HFF-Myc (cell line): ENCODE measurements at places on chromosomes 4 and X.
A peak's percentile ranks its signal among the peaks of the same experiment; 100 is the strongest.

- DNase-seq = no peak
Measured at GRCh38 chr4:177369372-177369771, 59.7 kb downstream of the NEIL3 start.

GRCh38 chr4:56302760-56303159, 84.5 kb downstream of the AASDH start:
- no peak for DNase-seq

DNA sequence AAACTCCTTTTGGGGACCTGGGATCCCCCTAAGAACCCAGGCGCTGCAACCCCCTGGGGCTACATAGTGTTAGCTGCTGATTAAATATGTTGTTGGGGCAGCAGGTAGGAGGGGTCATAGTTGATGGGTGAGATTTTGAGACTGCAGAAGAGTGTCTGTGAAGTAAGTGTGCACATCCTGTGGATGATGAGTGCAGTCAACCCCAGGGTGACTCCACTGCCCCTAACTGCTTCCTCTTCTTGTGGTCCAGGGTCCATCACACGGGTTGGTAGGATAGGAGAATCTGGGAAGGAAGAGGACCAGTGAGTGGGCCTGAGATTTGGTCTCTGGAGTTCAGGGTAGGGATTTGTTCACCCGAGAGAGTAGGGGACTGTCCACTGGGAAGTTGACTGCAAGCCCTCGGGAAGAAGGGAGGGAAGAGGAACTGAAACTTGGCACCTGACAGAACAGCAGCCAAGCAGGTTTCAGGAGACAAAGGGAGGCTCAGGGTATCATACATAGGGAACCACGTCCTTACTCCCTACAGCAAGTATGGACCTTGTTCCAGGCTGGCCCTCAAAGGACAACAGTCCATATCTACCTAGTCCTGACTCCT, 8.5 kb downstream of the DLG3 start:
- no peak for DNase-seq

- DNase-seq = no peak
Measured at GRCh38 chrX:13695601-13696115, 6.7 kb downstream of the RAB9A start.

DNA sequence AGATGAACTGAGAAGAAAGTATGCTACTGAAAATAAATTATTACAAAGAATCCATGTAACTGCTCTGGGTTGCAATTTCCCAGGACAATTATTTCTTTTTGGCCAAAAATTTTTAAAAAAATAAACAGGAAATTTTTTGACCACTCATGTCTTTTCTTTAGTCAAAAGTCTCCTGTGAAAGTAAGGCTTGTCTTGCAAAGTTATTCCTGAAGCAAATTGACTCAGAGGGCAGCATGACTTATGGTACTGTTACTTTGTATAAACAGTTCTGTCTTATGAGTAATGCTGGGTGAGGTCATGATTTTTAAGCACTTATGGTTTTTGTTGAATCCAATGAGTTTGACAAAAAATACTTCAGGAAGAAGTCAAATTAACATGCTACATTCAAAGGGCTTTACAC, 292.8 kb upstream of the ARSJ start:
- DNase-seq = peak; percentile 77

- no peak for DNase-seq
Measured at GRCh38 chr4:52862639-52863161, 583 bp downstream of the RASL11B start.

- DNase-seq = peak; percentile 72
Measured at GRCh38 chr4:147927377-147928137, 195.7 kb downstream of the ARHGAP10 start.

DNA sequence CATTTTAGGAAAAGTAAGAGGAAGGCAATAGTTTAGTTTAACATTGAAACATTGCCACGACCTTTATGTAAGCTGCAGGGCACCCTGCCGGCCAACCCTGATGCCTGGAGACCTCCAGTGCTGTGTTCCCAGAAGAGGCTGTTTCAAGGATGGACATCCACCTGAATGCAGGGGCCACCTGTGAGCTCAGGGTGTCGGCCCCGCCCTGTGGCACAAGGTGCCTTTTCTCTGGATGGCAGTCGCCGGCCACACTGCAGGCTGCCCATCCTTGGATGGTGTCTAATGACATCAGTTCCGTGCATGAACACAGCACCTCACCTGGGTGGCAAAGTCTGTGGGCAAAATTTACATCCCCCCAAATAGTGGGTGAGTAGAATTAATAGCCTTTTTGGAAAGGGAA, 180.0 kb downstream of the AFAP1 start:
- no peak for DNase-seq

DNA sequence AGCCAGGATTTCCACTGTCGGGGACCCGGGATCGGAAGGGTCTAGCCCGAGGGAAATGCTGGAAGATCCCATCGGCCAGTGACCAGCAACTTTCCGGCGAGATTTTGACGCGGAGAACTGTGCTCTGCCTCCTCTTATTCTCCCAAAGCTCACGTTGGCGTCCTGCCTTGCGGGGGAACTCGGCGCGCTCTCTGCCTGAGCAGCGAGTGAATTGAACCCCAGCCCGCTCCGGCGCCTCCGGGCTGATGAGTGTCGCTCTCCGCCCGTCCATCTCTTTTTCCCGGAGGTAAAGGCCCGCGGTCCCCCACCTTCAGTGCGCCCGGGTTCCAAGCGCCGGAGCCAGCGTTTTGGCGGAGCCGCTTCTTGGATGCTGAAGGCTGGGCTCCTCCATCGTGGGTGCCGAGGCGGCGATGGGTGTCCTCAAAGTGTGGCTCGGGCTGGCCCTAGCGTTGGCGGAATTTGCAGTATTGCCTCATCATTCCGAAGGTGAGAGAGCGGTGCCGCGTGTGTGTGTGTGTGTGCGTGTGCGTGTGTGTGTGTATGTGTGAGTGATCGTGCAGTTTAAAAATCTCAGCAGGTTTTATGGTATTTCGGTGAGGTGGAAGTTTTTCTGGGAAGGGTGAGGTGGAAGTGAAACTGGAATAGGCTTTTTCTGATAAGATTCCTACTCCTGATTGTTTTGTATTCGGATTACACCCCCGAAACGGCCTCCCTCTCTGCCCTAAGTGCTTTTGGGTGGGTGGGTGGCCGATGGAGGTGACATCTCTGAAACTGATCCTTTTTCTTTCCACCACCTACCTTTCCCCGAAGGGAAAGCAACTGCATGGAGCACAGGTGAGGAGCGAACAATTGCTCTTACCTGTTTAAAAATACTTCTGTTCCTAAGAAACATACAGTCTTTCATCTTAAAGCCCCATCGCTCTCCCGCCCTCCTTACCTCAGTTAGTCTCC, 752 bp downstream of the FRAS1 start:
- DNase-seq = peak; percentile 12
